ENCODE measurements at places on chromosomes 12 and 14.

DNA sequence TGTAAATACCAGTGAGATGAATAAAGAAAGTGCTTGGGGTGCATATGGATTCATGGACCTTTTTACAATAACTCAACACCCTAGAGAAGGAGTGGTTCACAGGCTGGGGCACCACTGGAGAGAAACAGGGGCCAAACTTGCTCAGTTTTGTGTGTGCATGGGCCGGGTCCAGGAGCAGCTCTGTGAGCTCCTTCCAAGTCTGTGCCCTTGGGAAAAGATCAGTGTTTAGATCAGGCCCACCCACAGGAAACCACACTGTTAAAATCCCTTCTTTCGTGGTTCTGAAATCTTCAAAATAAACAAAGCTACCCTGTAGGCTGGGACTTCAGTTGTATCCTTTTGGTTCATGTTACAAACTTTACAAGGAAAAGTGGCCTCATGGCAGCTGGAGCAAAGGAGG lies 156.1 kb upstream of the TMEM260 start:
- no peak for DNase-seq

DNA sequence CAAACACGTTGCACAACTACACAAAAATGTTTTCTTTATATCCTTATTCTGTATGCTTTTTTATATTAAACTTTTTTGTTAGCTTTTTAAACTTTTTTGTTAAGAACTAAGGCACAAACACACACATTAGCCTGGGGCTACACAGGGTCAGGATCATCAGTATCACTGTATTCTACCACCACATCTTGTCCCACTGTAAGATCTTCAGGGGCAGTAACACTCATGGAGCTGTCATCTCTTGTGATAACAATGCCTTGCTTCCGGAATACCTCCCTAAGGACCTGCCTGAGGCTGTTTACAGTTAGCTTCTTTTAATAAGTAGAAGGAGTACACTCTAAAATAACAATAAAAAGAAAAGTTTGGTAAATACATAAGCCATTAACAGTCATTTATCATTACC lies 42.2 kb downstream of the PLEKHA5 start:
- DNase-seq: no peak

DNA sequence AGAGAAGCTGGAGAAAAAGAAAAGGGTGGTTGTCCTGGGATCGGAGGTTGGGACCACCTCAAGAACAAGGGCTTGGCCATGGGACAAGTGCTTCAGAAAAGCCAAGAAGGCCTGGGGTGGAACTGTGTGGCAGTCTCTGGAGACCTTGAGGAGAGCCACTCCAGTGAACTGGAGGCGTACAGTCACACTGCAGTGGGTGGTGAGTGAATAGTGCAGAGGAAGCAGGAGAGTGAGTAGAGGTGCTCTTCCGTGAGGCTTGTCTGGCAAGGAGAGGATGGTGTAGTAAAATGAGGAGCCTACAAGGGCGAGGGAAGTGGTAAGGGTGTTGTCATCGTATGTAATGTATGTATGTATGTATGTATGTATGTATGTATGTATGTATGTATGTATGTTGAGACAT lies 20.9 kb downstream of the RASSF3 start:
- no peak for DNase-seq

DNA sequence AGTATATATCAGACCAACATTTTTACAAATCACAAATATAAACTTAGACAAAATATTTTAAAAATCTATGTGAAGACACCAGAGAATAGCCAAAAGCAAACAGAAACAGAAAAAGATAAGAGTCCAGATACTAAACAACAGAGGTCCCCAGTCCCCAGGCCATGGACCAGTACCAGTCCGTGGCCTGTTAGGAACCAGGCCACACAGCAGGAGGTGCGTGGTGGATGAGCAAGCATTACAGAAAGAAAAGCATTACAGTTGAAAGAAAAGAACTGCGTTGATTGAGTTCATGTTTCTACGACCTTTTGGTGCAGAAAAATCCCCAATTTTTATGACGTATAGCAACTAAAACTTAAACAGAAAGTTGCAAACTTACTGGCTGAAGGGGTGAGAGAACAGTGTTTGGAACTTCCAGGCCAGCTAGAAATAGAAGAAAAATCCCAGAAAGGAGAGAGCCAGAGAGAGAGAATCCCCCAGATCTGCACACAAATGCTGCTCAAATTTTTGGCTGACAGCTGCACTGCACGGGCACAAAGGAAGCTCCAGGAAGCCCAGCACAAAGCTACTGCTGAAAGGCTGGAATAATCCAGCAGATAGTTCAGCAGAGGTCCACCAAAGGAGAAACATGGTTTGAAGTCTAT lies 159.6 kb upstream of the C14orf180 start:
- DNase-seq: no peak

DNA sequence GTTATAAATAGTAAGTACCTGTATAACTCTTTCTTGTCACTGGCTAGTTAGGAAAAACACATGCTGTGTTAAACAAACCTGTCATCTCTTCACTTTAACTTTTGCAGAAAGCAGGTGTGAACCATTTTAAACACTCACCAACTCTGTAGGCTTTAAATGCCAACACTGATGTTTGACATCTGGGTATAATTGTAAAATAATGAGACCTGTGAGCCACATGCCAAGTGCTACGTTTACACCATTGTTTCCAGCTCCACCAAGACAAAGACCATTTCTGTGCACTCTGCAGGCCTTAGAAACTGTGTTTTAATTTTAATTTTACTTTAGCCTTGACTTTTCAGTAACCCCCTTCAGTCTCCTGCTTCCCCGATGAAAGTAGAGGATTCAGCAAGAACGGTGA lies 11.0 kb downstream of the TPH2 start:
- DNase-seq: no peak

DNA sequence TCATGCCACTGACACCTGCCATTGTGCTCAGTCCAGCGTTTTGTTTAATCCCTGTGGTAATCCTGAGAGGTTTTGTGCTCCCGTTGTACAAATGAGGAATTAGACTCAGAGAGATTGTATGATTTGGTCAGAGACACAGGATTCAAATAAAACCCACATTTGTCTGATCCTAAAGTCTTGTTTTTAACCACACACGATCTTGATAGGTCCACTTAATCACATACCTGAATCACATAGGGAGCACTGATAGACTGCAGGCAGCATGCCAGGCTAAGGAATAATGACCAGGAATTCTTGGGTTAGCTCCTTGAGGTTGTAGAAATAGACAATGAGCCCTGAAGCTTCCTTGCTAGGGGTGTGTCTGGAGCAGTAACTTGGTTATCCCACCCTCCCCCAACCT lies 202.6 kb upstream of the RGS6 start:
- no peak for DNase-seq

DNA sequence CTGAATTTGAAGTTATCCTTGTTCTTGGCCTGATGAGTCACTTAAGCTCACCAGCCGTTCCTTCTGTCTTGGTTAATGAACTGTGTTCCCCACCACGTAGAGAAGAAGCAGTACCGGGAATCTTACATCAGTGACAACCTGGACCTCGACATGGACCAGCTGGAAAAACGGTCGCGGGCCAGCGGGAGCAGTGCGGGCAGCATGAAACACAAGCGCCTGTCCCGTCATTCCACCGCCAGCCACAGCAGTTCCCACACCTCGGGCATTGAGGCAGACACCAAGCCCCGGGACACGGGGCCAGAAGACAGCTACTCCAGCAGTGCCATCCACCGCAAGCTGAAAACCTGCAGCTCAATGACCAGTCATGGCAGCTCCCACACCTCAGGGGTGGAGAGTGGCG lies 68.2 kb downstream of the FRMD6 start:
- DNase-seq: no peak

GRCh38 chr12:116879509-116880212 lies 1.6 kb downstream of the HRK start:
- DNase-seq: no peak

DNA sequence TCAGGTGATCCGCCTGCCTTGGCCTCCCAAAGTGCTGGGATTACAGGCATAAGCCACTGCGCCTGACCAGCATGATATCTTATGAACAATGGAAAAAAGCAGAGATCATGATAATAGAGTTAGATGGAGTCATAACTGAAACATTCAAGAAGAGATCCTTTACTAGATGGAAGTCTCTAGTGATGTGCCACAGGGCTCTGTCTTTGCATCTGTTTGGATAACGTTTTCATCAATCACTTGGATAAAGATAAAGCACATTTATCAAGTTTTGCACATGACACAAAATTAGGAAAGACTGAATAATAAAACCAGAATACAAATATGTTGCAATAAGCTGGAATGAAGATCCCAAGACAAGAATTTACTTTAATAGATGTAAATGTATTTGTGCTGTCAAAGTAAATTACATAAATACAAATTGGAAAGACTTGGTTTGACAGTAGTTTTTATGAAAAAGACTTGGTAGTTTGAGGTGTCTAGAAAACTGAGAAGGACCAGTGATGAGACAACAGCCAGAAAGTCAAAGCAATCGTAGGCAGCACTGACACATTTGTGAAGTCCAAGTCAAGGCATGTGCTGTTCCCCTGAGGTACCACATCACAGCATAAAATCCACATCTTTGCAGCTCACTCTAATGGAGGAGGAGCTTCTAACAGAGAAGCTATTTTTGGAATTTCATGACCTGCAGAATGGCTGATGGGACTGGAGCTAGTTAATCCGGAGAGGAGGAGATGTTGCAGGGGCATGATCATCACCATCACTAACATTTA lies 28.5 kb downstream of the GPRC5A start:
- no peak for DNase-seq

DNA sequence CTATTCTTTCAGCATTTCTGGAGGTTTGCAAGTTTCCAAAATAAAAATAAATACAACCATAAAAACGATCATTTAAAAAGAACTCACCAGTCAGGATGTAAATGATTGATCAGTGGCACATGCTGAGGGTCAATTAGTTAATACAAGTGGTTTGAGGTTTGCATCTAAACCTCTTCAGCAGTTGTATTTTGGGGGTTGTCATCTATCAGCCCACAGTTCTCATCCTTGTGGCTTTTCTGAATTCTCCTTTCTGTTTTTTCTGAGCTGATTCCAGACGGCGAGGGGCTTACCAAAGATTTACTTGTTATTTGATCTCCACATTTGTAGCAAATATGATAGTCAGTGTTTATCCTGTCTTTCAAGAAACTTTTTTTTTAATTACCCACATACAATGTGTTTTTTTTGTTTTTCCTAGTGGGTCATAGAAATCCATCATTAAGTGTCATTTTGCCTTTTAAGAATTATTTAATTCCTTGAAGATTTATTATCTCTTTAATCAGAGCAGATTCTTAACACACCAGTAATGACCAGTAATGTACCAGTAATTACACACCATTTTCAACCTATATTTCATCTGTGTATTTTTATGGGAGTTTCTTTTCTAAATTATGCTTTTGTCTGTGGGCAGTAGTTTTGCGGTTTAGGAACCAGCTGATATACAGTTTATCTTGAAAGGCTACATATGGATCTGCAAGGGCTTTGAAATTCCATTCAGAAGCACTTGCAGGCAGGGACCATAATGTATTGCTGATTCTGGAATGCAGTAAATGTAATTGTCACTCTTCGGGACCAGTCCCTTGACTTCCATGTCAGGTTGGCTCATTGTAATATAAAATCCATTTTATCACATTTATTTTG lies 56.3 kb upstream of the DAAM1 start:
- no peak for DNase-seq

DNA sequence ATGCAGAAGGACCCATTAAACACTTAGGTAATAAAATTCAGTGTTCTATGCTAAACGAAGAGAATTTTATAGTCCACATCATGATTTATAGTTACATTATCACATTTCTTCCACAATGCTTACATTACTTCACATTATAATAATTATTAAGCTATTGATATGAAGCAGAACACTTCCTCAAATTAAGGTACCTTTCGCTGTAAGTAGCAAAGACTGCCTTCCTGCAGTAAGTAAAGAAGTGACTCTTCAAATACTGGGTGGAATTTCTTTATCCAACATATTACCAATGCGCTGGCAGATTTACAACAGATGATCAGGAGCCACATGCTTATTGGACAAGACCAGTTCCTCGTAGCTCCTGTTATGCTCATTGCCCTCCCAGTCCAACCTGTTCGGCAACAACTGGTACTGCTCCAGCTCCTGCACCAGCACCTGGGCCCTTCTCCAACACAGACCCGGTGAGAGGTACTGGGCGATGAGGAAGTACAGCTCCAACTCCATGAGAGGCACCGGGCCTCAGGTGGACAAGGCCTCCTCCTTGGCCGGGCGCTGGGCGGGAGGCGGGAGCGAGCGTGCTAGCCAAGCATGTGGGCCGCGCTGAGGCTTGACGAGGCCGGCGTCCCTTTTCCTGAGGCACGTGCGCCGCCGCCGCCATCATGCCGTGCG lies 210.7 kb upstream of the ATP2B1 start:
- DNase-seq: no peak

GRCh38 chr12:92866418-92866817 lies 62.7 kb downstream of the EEA1 start:
- DNase-seq: no peak

- DNase-seq: no peak
Measured at GRCh38 chr12:2640709-2641108, 154.1 kb upstream of the FKBP4 start.

DNA sequence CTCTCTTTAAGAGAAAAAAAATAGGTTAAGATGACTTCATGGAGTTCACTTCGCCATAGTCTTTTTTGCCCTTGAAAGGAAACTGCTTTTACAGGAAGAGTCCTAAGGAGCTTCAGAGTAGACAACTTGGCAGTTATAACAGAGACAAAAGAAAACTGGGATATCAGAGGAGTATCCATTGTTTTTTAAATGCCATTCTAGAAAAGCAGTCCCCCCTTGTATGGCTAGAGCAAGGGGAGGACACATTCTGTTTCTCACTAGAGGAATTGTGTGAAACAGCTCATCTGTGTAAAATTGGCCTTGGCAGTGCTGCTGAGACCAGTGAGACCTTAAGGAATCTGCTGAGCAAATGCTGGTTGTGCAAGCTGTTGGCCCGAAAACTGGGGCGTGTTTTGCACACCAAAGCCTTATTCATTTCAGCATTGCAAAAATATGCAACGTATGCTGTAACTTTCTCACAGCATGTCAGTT lies 128.0 kb downstream of the GPR135 start:
- no peak for DNase-seq

DNA sequence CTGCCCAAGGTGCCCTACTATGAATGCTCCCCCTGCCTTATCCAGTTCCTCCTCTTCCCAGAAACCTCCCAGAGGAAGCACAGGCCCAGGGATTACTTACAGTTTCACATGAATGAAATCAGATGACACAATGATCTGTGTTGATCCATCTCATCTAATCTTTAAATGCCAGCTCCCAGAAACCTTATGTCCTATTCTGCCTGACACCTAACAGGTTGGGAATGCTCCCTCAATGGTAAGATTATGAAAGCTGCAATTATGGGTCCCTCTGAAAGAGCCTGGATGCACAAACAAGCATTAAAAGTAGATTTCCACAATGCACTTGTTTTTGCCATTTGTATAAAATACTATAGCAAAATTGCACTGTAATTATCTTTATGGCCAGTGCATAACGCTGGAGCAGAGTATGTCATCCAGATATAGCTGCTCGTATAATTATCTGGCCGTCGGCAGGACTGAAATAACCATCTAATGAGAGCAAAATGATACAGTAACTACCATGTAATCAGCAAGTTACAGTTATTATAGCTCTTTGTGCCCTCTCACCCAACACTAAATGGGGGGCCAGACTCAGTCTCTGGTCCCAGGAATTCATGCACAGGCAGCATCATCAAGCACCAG lies 4.4 kb upstream of the ZBTB39 start:
- no peak for DNase-seq

GRCh38 chr12:109160433-109160832 lies 44.0 kb downstream of the ACACB start:
- no peak for DNase-seq

GRCh38 chr12:25384038-25384892 lies 133.5 kb upstream of the KRAS start:
- DNase-seq: no peak

Data from CD4-positive, alpha-beta T cell treated with Interleukin-15 for 4 hours (primary cell).